ENCODE measurements at places on chromosomes 4 and X.

- peak; percentile 32 for DNase-seq
These were observed 999.0 kb upstream of the ADGRL3 start for GRCh38 chr4:60201052-60201673.

DNA sequence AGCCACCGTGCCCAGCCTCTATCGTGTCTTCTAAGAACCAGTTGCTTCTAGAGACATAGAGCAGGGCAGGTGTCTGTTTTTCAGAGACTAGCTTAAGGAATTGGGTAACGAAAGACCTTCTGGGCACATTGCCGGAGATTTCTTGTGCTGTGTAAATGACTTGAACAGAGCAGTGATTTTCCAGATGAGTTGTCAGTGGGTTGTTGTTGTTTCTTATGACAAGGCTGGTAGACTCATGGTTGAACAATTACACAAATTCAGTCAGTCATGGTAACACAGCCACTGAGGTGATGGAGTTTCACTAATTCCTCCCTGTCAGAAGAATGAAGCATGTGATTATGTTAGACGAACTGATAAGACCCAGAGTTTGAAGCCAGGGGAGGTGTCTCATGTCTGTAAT is 20.5 kb upstream of the DDX3X start:
- DNase-seq, result no peak

GRCh38 chr4:125244848-125245450 is 69.8 kb upstream of the FAT4 start:
- DNase-seq, result peak; percentile 12

DNA sequence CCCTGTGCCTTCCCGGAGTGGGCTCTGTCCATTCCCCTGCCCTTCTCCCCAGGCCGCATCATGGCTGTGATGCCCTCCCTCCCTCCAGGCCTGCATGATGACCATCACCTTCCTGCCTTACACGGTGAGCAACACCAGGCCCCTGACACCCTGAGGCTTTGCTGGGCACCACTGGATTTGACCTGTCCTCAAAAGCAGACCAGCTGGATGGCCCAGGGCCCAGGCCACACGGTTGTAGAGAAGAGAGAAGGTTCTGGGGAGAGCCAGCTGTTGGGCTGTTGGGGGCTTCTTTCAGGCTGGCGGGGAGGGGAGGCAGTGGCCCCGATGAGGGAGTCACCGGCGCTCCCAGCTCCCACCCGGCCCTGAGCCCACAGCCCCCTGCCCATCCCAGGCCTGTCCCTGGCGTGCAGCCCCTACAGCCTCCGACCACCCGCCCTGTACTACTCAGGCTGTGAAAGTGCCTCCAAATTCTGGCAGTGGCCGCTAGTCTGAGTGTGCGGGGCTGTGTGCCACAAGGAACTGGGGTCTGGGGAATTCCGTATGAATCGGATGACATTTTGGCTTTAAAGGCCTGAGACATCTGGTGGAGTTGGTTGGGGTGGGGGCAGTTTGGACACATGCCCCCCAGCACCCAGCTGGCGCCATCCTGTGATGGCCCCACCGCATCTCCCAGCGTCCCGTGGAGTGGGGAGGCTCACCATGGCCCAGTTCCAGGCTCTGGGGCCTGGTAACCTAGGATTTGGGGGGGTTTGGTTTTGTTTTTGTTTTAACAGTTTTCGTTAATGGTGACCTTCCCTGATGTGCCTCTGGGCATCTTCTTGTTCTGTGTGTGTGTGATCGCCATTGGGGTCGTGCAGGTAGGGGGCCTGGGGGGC is 19.6 kb downstream of the TMEM175 start:
- no peak for DNase-seq

DNA sequence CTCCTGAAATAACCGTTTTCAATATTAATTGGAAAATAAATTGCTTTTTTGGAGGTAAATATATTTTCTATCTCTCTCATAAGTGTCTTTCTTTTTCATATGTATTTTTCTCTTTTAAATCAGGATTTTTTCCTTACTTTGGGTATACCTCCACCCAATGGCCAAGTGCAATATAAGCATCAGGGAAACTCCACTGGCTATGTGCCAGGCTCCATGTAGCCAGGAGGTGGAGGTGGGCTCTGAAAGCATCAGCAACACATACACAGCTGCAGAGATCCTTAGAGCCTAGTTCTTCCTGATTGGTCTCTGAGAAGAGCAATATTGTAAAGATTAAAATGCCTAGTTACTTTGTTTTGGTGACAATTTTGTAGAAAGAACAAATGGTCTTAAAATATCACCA is 3.4 kb downstream of the GABRA2 start:
- DNase-seq, result peak; percentile 53

GRCh38 chr4:159768016-159768415 is 665.1 kb downstream of the RAPGEF2 start:
- DNase-seq, result no peak

GRCh38 chr4:65656008-65656407 is 14.3 kb downstream of the EPHA5 start:
- DNase-seq, result no peak

GRCh38 chrX:11355259-11355909 is 62.2 kb downstream of the AMELX start:
- DNase-seq, result no peak

GRCh38 chr4:105147016-105147552 is 408 bp downstream of the TET2 start:
- DNase-seq, result no peak

GRCh38 chr4:174316954-174317353 is 33.2 kb downstream of the CEP44 start:
- DNase-seq, result no peak

DNA sequence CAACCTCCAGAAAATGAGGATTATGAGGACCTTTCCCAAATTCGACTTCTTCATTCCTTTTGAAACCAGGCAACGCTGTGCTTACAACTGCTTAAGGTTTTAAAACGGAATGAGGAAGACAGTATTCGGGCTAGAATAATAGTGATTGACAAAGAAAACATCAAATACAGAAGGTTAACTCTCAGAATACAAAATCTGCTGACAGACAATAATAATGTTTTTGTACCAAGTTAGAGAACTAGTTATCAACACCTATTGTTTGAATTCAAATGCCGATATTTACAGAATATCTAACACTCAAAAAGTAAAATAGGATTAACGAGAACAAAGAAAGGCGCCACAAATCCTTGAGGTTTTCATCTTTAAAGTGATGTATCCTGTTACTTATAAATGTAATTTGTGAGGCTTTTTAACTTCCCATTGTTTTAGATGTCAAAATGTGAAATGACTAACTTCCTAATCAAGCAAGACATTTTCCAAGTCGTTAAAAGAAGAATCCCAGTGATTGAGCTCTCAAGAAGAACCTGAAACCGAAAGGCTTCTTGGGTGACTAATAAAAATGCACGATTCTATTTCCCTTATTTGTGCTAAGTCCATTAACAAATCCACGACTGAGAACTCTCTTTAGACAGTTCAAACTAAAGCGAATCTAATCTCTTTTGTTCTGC is 118.3 kb downstream of the SORBS2 start:
- no peak for DNase-seq

DNA sequence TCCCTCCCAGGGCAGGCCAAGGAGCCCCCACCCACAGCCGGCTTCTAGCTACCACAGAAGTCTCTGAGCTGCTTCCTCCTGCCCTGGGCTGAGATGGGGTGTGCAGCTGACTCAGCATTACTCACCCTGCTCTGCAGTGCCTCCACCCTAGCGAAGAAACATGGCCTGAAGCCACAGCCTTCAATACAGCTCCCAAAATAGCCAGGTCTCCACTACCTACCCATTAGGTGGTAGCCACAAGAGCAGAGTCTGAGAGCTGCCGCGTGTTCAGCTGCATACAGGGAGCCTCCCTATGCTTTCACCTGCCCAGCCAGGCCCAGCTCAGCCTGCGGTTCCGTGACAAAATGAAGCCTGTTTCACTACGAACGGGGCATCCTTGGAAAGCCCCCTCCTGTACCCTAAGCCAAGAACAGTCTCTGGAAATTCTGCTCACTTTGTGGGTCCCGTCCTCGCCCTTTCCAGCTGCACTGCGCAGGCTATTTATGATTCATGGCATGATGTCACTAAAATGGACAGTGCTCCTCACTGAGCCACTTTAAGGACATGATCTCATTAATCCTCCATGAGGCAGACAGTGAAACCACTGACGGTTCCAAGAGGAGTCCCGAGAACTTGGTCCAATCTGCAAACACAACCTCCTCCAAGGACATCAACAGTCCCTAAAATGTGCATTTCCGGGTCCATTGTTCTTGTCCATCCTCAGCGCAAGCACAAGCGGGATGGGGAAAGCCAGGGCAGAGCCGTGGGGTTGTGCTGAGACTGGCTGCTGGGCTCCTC is 20.2 kb downstream of the WDR1 start:
- no peak for DNase-seq

GRCh38 chrX:78124307-78124706 is 15.1 kb downstream of the TAF9B start:
- DNase-seq, result no peak

DNA sequence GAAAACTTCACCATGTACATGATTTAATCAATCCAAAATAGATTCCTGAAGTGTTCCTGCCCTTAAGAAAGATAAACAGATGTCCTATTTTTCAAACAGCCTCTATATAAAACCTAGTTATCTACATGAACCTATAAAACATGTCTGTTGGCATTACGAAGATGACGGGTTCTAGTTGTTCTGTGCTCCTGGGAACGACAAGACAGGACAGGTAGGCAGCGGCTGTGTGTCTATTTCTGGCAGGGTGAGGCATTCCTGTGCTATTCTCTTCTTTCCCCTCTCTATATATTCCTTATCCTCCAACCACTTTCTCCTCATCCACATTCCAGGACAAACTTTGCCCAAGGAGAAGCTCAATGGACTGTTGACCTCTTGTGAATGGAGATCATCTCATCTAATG is 6.1 kb downstream of the FAT1 start:
- DNase-seq, result no peak

DNA sequence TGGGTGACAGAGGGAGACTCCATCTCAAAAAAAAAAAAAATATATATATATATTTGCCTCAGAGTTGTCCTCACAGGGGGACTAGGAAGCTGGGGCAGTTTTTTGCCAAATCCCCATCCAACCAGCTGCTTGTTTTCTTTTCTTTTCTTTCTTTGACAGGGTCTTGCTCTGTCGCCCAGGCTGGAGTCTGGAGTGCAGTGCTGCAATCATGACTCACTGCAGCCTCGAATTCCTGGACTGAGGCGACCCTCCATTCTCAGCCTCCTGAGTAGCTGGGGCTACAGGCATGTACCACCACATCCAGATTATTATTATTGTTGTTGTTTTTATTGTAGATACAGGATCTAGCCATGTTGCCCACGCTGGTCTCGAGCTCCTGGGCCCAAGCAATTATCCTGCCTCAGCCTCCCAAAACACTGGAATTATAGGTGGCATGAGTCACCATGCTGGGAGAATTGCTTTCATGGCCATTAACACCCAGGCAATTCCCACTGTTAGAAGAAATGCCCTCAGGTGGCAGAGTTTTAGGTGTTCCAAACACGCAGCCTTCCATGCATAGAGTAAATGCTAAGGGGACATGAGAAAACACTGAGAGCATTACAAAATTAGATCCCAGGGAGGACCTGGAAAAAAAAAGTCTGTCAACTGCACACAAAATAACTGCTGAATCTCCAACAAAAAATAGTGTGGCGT is 98.0 kb downstream of the ARHGAP6 start:
- DNase-seq, result no peak

DNA sequence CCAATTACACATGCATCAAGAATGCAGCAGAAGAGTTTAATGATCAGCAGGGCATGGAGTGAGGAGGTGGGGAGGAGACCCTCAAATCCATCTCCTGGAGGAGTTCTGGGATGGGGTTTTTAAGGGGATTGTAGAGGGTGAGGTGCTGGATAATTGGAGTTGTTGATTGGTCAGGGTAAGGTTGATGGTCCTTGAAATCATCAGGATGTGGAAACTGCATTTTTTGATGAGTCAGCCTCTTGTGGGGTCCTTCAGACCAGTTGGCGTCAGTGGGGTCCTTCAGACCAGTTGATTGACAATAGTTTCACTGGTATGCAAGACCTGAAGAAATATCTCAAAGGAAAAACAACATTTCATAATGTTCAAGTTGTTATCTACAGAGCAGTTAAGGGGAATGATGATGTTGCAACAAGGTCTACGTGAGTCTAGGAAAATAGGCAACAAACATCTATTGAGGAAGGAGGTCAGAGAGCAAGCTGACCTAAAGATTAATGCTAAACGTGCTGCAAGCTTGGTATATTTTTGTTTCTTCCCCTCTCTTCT is 88.3 kb downstream of the NRK start:
- DNase-seq, result no peak

DNA sequence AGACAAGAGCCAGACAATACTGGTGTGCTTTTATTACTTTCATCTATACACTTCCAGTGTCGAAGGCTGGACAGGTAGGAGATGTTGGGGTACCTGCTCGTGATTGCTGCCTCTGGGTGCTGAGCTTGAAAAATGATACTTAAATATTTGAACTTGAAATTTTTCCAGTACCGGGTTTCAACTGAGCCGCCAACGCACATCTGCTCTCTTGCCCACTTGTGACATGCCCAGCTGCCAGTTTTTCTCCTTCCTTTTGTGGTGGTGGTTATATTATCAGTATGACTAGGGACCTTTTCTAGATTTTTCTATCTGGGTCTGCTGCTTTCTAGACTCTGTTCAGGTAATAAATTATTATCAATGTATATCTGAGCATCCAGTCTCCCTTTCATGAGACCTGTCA is 3.4 kb downstream of the OGT start:
- no peak for DNase-seq

DNA sequence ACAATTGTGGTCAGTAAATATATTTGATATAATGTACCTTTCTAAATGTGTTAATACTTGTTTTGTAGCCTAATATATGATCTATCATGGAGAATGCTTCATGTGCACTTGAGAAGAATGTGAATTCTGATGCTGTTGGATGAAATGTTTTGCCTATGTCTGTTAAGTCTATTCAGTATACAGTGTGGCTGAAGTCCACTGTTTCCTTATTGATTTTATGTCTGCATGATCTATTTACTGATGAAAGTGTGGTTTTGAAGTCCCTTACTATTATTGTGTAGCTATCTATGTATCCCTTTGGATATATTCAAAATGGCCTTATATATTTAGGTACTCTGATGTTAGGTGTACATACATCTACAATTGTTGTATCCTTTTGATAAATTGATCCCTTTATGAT is 515.8 kb upstream of the EPHA5 start:
- DNase-seq, result no peak

- no peak for DNase-seq
These were observed 11.4 kb downstream of the RNF150 start for GRCh38 chr4:141121768-141122454.

Measured in SHP77 (cell line).